ENCODE measurements at places on chromosomes 3 and 15.

GRCh38 chr3:158434412-158435038, 136.5 kb upstream of the MLF1 start:
- DNase-seq = peak; percentile 36

DNA sequence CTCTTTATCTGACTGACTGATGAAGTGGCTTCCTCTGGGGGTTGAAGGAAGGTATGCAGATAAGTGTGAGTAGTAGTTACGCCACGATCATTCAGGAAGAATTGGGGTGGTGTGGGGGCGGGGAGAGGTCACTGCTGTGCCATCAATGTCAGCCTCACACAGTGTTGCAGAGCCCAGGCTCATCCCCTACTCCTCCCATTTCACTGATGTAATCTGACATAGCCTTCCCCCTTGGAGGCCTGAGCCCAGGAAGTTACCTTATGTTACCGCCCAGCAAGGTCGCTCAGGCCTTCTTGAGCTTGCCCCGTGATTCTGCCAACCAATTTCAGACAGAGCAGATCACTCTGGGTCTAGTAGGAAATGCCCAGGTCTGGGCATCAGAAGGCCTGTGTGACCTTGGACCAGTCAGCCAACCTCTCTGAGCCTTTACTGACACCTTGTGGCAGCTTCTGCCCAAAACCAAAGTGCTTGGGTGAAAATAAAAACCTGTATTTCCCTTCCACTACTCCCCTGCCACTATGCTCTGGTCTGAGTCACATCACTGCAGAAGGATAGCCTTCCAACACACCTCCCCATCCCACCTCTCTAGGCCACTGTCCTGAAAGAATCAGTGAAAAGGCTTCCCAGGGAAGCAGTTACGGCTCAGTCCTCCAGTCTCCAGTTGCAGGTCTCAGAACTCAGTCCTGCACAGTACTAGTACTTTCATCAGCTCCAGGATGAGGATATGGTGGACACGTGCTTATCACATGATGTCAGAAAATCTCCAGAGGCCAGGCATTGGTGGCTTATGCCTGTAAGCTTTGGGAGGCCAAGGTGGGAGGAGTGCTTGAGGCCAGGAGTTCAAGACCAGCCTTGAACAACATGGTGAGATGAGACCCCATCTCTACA, 28.1 kb upstream of the INSYN1 start:
- peak; percentile 17 for DNase-seq

- no peak for DNase-seq
These were observed 30.1 kb upstream of the TBC1D23 start for GRCh38 chr3:100230710-100231109.

DNA sequence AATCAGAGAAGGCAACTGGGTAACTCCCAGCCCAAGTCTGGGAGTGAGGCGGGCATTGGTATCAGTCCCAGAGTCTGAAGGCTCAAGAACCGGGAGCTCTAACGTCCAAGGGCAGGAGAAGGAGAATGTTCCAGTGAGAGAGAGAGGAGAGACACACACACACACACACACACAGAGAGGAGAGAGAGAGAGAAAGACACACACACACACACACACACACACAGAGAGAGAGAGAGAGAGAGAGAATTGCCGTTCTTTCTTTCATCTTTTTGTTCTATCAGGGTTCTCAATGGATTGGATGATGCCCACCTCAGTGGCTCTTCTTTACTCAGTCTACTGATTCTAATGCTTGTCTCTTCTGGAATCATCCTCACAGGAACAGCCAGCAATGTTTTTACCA, 57.0 kb downstream of the NR1D2 start:
- DNase-seq = no peak

DNA sequence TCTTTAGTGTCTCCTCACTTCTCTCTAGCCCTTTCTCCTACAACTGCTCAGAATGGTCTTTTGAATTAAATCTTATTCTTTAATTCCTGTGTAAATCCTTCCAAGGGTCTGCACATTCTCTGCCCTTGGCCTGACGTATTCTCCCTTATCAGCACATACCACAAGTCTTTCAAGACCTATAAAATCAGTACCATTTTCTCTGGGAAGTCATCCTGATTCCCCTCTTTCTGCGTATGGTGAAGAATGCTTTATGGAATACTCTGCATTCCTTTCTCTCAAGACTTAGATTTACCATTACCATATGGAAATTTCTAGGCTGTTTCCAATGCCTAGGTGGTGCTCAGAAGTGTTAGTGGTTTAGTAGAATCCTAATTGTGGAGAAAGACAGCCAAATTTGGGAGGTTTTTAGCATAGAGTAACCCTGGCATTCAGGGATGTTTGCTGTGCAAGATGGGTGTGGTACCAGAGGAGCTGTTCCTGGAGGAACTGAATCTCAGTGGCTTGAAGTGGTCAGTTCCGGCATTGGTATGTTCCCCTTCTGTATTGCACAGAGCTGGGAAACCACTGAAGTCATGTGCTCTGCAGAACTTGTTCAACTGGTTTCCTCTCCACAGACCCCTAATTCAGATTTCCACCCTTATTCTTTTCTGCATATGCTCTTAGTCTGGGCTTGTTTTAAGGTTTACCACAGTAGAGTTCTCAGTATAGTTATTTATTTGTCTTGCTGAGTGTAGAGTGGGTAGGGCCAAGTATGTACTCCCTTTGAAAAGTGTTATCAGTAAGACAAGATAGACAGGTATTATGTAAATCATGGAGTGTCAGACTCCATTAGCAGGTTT, 24.5 kb downstream of the IQGAP1 start:
- no peak for DNase-seq

- no peak for DNase-seq
These were observed 5.2 kb downstream of the HRH1 start for GRCh38 chr3:11159421-11159904.

- DNase-seq = no peak
These were observed 17.3 kb upstream of the AP4E1 start for GRCh38 chr15:50891159-50891558.

- DNase-seq = no peak
These were observed 767 bp upstream of the GATA2 start for GRCh38 chr3:128493570-128494366.

- DNase-seq = no peak
These were observed 33.6 kb upstream of the MTMR10 start for GRCh38 chr15:31024979-31025378.

GRCh38 chr3:56616478-56617006, 59.6 kb downstream of the CCDC66 start:
- no peak for DNase-seq

DNA sequence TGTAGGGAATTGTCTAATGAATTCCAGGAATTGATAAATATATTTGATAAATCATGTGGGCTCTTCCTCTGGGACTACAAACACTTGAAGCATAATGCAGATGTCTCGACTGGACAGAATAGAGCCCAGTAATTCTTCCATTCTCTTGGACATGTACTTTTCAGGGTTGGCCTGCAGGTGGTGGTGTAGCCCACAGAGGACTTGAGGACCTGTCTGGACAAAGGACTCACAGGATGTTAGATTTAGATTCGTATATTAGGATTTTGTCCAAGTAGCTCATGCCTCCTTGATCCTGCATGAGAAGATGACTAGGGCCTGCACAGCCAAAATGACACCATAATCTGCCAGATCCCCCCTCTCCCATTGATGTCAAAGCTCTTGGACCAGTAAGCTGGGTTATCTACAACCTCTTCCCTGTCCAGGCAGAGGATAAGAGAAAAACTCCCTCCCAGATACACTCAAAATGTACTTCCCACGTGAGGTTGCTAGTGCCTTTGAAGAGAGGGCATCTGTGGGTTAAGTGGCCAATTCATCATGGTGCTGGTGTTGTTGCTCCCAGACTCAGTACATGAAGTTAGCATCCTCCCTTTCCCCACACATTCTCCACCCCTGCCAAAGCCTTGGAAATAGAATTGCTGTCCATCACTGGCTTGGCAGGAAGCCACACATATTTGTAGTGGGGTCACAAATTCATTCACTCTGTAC, 88.6 kb upstream of the ZNF280D start:
- peak; percentile 47 for DNase-seq

DNA sequence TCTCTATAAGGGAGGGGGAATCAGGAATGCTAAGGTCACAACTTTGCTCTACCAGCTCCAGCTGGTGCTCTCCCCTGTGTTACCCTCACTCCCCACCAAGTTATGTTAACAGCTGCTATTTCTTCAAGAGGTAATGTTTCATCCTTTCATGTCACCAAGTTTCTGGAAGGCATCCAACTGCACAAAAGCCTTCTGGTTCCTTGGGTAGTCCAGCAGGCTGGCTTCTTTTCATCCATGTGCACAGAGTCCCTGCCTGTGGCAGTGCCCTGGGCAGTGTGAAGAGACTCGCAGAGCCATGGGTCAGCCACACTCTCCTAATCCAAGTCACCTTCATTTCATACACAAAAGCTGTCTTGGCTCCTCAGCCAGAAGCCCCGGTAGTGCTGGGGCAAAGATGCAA, 737.5 kb upstream of the LMCD1 start:
- DNase-seq = no peak

- no peak for DNase-seq
These were observed 719 bp downstream of the FEZF2 start for GRCh38 chr3:62372621-62373041.

GRCh38 chr15:51830276-51830806, 888 bp downstream of the TMOD3 start:
- DNase-seq = no peak

GRCh38 chr3:9074079-9074478, 110.8 kb upstream of the RAD18 start:
- DNase-seq = no peak

DNA sequence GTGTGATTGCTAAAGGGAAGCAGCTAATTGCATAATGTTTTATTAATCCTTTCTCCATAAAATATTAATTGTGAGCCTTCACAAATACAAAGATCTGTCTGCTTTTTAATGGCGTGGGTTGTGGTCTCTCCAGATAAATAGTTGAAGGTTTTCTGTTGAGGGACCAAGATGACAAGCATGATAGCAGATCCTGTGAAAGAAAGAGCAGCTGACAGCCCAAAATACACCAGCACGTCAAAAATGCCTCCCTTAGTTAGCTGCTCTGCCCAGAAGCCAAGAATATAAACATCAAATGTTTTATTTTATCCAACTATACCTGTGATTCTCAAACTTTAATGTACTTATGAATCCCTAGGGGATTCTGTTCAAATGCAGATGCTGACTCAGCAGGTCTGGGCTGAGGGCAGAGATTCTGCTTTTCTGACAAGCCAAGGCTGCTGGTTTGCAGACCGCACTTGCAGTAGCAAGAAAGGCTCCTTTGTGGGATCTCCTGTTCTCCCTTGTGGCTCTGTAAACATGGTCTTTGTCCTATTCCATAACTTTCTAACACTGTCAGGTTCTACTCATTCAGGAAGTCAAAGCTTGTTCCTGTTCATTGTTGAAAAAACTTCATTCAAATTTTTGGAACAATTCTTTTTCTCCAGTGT, 119.1 kb upstream of the SLC25A36 start:
- no peak for DNase-seq

GRCh38 chr3:82031596-82031995, 270.2 kb upstream of the GBE1 start:
- no peak for DNase-seq

- DNase-seq = no peak
These were observed 22.2 kb upstream of the NRROS start for GRCh38 chr3:196617256-196617655.

- no peak for DNase-seq
These were observed 28.2 kb downstream of the GJD2 start for GRCh38 chr15:34726406-34727100.

GRCh38 chr3:16671690-16672089, 66.5 kb upstream of the DAZL start:
- DNase-seq = no peak

- DNase-seq = no peak
These were observed 129.6 kb downstream of the FMN1 start for GRCh38 chr15:33064878-33065277.

- no peak for DNase-seq
These were observed 42.6 kb upstream of the TP63 start for GRCh38 chr3:189588475-189589178.

DNA sequence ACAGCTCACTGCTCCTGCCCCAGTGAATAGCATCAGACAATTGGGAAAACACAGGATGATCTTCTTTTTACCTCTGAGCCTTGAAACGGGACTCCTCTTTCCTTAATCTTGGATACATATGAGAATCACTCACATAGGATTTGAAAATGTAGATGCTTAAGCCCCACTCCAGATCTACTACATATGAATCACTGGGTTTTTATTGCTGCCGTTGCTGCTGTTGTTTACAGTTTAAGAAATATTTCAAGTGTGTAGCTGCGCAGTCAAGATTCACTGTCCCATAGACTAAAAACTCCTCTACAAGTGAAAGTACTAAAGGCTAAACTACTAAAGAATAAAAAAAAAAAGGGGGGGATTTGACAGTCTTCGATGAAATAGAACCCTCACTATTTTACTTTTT, 765.9 kb downstream of the NTRK3 start:
- no peak for DNase-seq

GRCh38 chr3:186825294-186825821, 17.2 kb upstream of the ADIPOQ start:
- DNase-seq = peak; percentile 78

DNA sequence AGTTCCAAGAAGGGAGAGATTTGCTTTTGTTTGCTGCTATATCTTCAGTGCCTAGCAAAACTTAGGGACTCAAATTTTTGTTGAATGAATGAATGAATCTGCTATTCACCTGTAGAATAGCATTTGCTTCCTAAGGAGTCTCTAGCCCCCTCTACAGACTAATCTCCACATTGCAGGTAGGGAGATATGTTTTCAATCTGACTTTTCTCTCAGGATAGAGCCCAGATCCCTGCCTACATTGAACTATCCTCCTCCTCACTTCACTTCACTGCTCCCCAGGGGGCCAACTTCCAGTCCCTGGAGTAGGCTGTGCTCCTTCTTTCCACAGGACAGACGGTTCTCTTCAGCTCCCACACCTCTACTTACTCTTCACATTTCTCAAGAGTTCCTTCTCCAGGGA, 81.9 kb upstream of the PTX3 start:
- DNase-seq = no peak

DNA sequence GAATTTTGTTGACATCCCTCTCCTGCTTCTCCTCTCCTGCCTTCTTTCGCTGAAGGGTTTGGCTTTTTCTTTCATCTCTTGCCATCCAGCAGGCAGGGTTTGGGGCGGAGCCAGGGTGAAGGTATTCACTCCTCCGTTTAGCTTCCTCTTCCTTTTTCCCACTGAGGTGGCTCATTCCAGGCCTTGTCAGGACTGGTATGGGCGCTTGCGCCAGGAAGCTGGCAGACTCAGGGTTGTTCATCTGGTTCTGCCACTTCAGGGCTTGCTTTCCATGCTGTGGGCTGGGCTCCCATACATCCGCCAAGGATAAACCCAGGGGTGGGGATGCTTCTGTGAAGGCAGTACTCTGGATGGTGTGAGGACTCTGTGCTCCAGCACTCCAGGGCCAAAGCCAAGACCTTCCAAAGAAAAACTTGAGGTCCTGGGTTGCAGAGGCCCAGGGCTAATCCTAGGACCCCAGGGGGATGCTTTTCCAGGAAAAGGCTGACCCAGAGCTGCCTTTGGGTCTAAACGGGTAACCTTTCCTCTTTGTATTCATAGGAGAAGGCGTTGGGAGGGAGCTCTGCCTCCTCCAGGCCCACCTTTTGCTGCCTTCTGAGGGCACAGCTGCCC, 7.7 kb upstream of the AMOTL2 start:
- DNase-seq = no peak

DNA sequence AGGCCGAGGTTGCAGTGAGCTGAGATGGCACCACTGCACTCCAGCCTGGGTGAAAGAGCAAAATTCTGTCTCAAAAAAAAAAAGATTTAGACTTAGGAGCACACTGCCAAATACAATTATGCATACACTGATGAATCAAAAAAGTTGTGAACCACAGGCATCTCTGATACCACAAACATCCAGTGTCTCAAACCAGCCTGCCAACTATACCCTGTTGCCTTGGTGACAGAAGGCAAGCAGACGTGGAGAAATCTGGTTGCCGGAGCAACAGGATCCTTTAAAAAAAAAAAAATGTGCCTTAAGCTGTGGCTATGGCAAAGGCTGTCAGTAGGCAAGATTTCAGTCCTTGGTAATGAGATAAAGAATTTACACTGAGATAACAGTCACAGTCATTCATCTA, 202.3 kb downstream of the NEK10 start:
- no peak for DNase-seq
